Dermis blood vessel endothelial cell (primary cell): ENCODE measurements at places on chromosomes 16 and 17.

GRCh38 chr16:24013054-24013636 lies 177.4 kb downstream of the PRKCB start:
- no peak for DNase-seq

GRCh38 chr16:68948230-68948910 lies 105.0 kb downstream of the TANGO6 start:
- no peak for DNase-seq

- no peak for DNase-seq
Observed at GRCh38 chr17:15341966-15342365, 569 bp upstream of the TEKT3 start.

DNA sequence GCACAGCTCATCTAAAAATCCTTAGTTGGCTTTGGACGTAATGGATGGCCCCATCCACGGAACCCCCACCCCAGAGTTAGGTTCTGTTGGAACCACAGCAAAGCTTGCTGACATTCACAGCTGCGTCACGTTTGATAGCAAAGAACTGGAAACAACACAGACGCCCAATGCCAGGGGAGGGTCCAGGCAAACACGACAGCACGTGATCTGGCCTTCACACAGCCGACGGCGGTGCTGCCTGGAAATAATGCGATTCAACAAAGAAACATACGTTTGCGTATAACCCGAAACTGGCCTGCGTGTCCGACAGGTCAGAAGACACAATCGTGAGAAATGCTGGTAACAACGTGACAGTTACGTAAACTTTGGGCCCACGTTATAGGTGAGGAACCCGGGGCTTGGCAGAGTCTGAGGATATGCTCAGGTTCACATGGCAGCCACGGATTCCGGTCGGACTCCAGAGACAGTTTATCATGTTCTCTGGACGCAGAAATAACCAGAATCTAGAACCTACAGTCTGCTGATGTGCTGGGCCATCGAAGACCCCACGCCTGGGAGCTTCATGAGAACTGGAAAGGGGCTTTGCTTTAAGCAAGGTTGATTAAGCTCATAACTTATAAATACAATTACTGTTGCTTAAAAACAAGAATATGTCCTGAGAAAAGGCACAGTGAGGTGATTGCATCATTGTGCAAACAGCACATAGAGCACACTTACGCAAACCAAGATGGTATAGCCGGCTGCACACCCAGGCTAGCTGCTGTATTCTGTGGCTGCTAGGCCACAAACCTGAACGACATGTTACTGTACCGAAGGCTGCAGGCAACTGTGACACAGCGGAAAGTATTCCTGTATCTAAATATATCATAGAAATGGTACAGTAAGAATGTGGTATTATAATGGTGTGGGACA lies 70.4 kb downstream of the RPH3AL start:
- no peak for DNase-seq

DNA sequence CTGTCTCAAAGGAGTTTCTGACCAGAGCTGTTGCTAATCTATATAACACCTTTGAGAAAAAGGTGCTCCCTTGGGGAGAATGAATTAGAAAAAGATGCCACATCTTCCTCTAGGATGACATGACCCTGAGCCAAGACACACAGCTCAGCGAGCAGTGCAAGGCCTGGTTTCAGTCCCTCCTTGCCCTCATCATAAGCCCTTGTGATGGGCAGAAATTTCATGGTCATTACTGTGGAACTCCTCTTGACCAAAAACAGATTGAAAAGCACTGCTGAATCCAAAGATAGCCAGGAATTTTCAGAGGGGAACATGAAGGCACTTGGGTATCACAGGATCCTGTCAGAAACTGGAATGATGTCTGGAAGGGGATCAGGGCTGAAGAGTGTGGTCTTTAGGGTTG lies 74.1 kb upstream of the IRX6 start:
- no peak for DNase-seq

- no peak for DNase-seq
Observed at GRCh38 chr16:74501484-74502478, 80.5 kb upstream of the CLEC18B start.

DNA sequence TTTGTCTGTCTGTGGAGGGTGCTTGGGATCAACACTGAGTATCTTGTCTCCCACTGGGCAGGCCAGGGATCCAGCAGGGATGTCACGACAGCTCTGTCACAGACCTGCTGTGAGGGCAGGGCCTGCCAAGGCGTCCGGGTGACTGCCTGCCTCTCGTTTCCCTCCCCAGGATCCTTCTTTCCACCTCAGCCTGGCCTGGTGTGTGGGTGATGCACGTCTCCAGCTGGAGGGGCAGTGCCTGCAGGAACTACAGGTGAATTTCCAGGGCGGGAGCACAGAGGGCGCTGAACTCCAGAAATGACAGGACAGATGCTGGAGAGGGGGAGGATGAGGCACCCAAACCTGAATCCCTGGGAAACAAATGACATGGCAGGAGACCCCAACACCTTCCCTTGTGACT lies 6.8 kb upstream of the MMP15 start:
- no peak for DNase-seq

- DNase-seq: no peak
Observed at GRCh38 chr17:57158325-57158724, 73.3 kb downstream of the AKAP1 start.

DNA sequence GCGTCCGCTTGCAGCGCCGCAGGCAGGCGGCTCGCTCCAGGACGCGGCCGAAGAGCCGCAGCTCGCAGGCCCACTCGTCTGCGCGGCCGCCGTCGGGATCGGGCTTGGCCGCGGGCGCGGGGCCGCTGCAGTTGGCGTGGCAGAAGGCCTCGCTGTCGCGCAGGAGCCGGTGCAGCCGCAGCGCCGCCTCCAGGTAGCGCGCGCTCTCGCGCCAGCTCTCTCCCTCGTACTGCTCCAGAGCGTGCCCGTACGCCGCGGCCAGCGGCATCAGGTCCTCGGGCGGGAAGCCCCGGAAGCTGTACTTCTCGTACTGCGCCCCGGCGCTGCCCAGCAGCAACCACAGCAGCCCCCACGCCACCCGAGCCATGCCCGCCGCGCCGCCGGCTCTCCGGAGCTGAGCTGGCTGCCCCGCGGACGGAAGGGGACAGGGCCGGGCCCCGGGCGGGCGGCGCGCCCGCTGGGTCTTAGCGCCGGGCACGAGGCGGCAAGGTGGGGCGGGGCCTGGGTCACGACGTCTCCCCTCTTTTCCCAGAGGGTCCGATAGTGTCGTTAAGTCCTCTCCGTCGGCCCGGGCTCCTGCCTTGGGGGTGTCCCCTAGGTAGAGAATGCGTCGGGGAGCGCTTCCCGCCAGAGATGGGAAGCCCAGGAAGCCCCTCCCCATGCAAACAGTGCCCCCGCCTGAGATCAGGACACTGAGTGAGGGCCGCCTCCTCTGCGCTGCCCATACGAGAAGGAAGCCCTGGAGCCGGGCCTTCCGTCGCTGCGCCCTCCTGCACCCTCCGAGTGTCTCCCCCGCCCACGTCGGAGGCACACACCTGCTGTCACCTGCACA lies at the start of gene P3H4:
Gene P3H4, minus strand, starts transcription at position 401 of the 832 bp plus-strand sequence. Its CDS starts 34 bp downstream, at position 367.
- DNase-seq: peak; percentile 86

DNA sequence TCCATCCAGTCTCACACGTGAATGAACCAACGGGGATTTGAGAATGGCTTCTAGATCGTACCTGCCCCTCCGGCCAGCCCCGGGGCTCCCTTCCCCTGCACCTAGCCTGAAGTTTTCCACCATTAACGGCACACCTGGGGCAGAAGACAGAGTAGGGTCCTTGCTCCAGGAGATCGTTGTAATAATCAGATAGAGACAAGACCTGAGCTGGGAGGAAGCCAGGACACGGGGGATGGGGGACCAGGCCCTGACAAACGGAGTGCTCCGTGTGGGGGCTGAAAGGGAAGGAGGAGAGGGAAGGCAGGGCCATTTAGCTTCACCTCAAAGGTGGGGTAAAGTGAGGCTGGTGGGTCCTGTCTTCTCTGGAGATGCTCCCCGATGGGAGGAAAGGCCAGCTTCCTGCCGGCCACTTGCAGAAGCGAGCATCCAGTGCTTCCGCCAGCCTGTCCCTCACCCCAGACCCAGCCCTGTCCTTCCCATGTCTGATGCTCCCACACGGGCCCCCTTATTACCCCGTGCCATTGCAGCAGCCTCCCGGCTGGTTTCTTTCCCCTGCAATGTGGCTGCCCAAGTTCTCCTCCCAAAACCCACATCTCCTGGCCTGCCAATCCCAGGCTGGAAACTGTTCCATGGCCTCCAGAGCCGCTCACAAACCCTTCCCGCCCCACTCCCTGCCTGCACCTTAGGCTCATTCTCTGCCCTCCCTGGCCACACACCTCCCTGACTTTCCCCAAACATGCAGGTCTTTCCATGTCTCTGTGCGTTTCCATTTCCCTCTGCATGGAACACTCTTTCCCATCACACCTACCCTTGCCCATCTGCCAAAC lies 79.3 kb downstream of the MRC2 start:
- DNase-seq: no peak

DNA sequence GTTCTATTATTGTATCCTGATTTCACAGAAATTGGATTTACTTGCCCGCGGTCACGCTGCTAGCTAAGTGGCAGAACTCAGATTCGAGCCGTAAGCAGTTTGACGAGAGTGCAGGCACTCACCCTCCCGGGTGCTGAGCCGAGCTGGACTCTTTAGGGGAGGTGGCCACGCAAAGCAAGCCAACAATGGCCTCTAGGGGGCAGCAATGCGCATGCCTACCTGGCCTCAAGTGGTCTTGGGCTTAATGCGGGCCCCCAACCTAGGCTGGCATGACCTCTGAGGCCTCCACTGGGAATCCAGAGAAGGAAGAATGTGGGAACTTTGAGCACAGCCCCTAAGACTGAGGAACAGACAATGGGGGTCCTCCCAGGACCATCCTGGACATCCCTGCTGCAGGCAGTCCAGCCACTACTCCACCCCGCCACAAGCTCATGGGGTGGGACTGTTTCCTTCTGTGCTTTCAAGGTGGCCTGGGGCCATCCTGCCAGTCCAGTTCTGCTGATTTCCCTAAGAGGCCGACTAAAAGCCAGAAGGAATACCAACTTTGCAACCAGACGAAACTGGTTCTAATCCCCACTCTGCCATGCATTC lies 276.5 kb downstream of the XYLT1 start:
- no peak for DNase-seq

- DNase-seq: no peak
Observed at GRCh38 chr17:74712301-74712700, 422 bp downstream of the CD300LF start.

- DNase-seq: no peak
Observed at GRCh38 chr17:10439816-10440215, 18.1 kb upstream of the MYH8 start.

GRCh38 chr17:77160875-77161530 lies 20.2 kb downstream of the SEC14L1 start:
- DNase-seq: no peak

- no peak for DNase-seq
Observed at GRCh38 chr16:25317732-25318316, 60.2 kb upstream of the ZKSCAN2 start.
